ENCODE measurements at places on chromosomes 11 and 22.

GRCh38 chr11:47967577-47968525 lies 12.5 kb upstream of the PTPRJ start:
- no peak for DNase-seq

DNA sequence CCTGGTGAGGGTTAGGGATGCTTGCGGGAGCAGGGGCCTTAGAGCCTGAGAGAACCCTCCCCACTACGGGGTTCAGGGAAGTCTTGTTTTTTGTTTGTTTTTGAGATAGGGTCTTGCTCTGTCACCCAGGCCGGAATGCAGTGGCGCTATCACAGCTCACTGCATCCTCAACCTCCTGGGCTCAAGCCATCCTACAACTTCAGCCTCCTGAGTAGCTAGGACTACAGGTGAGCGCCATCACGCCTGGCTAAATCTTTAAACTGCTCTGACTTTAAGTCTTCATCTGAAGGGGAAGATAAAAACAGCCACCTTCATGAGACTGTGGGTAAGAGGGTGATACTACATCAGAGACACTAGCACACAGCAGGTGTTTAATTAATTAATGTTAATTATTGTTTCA lies 28.5 kb downstream of the SERPIND1 start:
- DNase-seq, result no peak

- DNase-seq, result no peak
Observed at GRCh38 chr11:43574949-43575912, 105.3 kb upstream of the HSD17B12 start.

DNA sequence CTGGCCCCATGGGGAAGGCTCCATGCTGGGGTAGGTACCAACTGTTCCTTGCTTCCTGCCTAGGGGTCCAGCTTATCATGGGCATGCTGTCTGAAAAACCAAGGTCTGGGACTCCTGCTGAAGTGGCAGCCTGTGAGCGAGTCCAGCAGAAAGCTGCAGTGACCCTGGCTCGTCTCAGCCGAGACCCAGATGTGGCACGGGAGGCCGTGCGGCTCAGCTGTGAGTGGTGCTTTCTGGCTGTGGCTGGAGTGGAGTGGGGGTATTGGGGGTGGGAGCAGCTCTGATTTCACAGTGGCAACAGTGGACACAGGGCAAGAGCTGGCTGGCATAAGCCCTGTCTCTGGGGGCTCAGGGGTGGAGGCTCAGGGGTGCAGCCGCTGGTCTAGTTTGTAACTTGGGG lies 124.1 kb downstream of the INSC start:
- DNase-seq, result no peak

DNA sequence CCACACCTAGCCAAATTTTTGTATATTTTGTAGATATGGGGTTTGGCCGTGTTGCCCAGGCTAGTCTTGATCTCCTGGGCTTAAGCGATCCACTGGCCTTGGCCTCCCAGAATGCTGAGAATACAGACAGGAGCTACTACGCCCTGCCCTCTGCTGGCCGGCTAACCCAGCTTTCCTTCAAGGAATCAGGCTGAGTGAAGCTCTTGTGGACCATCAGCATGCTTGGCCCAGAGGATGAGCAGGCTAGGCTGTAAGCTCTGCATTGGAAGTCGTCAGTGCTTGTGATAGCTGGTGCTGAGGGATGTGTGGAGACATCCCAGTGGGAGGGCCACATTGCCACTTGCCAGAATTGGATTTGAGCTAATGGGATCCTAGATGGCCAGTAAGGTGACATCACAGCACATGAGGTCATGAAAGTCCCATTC lies 60.6 kb downstream of the MED15 start:
- DNase-seq, result no peak

Data from CD4-positive, alpha-beta T cell treated with Interleukin-4 for 1 hour (primary cell).